Activated CD4-positive, alpha-beta T cell treated with anti-CD3 and anti-CD28 coated beads for 4 hours (primary cell): ENCODE measurements at places on chromosomes 7 and 10.

GRCh38 chr10:100628061-100628460 is 92.3 kb downstream of the HIF1AN start:
- DNase-seq: no peak

- DNase-seq: no peak
These were observed 34.4 kb downstream of the SCRN1 start for GRCh38 chr7:29955075-29955792.

- peak; percentile 40 for DNase-seq
These were observed at the start of gene KLF14 for GRCh38 chr7:130733931-130734814. KLF14 (minus strand) TSS chr7:130734207; CDS start chr7:130734033, 174 bp downstream.

DNA sequence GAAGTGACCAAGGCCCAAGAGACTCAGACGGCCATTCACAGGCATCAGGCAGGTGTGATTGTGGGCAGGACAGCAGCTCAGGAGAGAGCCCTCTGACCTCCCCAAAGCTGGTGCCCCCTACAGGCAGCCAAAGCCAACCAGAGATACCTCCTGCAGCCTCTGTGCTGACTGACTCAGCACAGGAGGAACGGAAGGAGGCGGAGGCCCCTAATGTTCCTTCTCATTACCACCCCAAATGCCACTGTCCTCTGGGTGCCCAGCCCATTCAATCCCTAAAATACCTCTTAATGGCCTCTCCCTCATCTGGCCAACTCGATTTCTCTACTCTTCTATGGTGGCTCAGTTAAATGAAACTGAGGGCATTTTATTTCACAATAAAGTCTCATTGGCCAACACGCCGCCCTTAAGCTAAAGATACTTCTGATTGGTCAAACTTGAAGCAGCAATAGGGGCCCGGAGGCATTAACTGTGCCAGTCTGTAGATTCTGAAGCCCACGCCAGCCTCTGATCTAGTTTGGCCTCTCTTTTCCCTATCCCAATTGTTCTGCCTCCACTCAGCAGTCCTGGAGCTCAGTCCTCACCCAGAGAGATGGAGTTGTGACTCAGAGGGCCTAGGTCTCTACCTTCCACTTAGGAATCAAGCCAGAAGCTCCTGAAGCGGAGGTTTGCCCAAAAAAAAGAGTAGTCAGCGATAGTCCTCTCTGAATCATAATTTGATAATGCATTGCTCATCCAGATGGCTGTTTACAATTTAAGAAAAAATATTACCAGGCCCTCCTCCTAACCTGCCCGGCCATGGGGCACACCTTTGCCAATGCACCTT is 1.2 kb downstream of the CYREN start:
- DNase-seq: peak; percentile 61

- no peak for DNase-seq
These were observed 35.7 kb upstream of the SRRM3 start for GRCh38 chr7:76165973-76166403.

GRCh38 chr7:116439005-116439404 is 60.5 kb upstream of the CAV2 start:
- DNase-seq: no peak
